ENCODE measurements at places on chromosomes 1 and 21. TPM values are rescaled to one million over a fixed set of nuclear protein-coding genes. Genes with fewer than 3 reads are reported as not detected.

Gene GBP7
- total RNA-seq: not detected

Gene NCAM2
- 4.5 TPM for total RNA-seq

Gene USH2A
- 0.53 TPM for total RNA-seq

Gene SPRR3
- 0.58 TPM for total RNA-seq

Gene PSMB2
- 28.9 TPM for total RNA-seq

Gene WDR77
- total RNA-seq: 24.2 TPM

Gene PTGS2
- total RNA-seq: 3.6 TPM

Gene PDE4B
- total RNA-seq: 16.3 TPM

Gene TOR1AIP1
- total RNA-seq: 50.3 TPM

Gene IL12RB2
- total RNA-seq: 1.3 TPM

Gene PLPP3
- total RNA-seq: 158 TPM

Gene ESPN
- 9.3 TPM for total RNA-seq

Gene CCNL2
- total RNA-seq: 245 TPM

Gene ADAMTS5
- total RNA-seq: 36.7 TPM

Gene CFAP45
- 0.41 TPM for total RNA-seq

Gene NIBAN1
- 16.3 TPM for total RNA-seq

Gene UBL4B
- total RNA-seq: not detected

Gene ZZZ3
- total RNA-seq: 124 TPM

Gene HAO2
- total RNA-seq: 30.5 TPM

Gene VSIG8
- total RNA-seq: 0.23 TPM

Gene KIAA1614
- 9.5 TPM for total RNA-seq

Gene SEC16B
- 6.3 TPM for total RNA-seq

Gene HSD3B1
- not detected for total RNA-seq

Gene TSSK3
- total RNA-seq: 1.1 TPM

Gene DNM3
- total RNA-seq: 7.6 TPM

Gene IFI44
- total RNA-seq: 13.0 TPM

Gene AGPAT3
- total RNA-seq: 44.7 TPM

Gene DENND2C
- 5.8 TPM for total RNA-seq

Gene GBP2
- total RNA-seq: 4.8 TPM

Gene B4GALT3
- total RNA-seq: 40.8 TPM

Gene WNT9A
- 2.0 TPM for total RNA-seq

Gene SLC1A7
- total RNA-seq: 0.23 TPM

Gene GPN2
- 16.8 TPM for total RNA-seq

Gene SPRR5
- total RNA-seq: not detected

Gene HPCA
- 0.58 TPM for total RNA-seq

Gene FOXD2
- total RNA-seq: 6.4 TPM

Gene BCAR3
- total RNA-seq: 21.5 TPM

Gene OR2L3
- total RNA-seq: not detected

Gene ALX3
- total RNA-seq: not detected

Gene TMEM82
- 2.5 TPM for total RNA-seq

Gene LRRC40
- total RNA-seq: 21.4 TPM

Gene FCN3
- total RNA-seq: 3.9 TPM

Gene STXBP3
- total RNA-seq: 44.6 TPM
